ENCODE measurements at places on chromosomes 4 and X. TPM values are rescaled to one million over a fixed set of nuclear protein-coding genes. Genes with fewer than 3 reads are reported as not detected.

Gene ETDB
- total RNA-seq: not detected

Gene PABPC1L2A
- total RNA-seq: not detected

GRCh38 chrX:149910178-149910695 lies 19.1 kb upstream of the HSFX4 start:
- no peak overlapping the region for H3K4me3 ChIP-seq
- no peak for DNase-seq
- H3K4me1 ChIP-seq: no peaks in the 10 kb centered on the region
- no peak overlapping the region for H3K27ac ChIP-seq
- no peaks in the 10 kb centered on the region for H3K36me3 ChIP-seq

DNA sequence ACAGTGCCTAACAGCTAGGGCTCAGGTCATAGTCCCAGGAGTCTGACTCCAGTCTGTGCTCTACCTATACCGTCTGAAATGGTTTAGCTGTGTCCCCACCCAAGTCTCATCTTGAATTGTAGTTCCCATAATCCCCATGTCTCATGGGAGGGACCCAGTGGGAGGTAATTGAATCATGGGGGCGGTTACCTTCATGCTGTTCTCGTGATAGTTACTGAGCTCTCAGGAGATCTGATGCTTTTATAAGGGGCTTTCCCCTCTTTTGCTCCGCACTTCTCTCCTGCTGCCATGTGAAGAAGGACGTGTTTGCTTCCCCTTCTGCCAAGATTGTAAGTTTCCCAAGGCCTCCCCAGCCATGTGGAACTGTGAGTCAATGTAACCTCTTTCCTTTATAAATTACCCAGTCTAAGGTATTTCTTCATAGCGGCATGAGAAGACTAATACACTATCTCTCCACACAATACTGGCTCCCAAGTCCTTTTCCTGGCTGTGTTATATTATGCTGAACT lies 110.8 kb downstream of the AFAP1 start:
- no peak overlapping the region for H3K4me3 ChIP-seq
- H3K4me1 ChIP-seq: peaks cover 27% of the 10 kb centered on the region
- no peaks in the 10 kb centered on the region for H3K27me3 ChIP-seq
- peak; percentile 89 for DNase-seq
- H3K36me3 ChIP-seq: peaks cover 36% of the 10 kb centered on the region

GRCh38 chr4:153023692-153024394 lies 87.7 kb downstream of the FHDC1 start:
- no peak overlapping the region for H3K27ac ChIP-seq
- no peak overlapping the region for H3K4me3 ChIP-seq
- H3K36me3 ChIP-seq: no peaks in the 10 kb centered on the region
- no peaks in the 10 kb centered on the region for H3K4me1 ChIP-seq

Data from IMR-90 (cell line).